Adipocyte (in vitro differentiated cells): ENCODE measurements at places on chromosomes 3 and 15.
A peak's percentile ranks its signal among the peaks of the same experiment; 100 is the strongest.

- DNase-seq = no peak
Observed at GRCh38 chr3:55540579-55540978, 53.5 kb upstream of the WNT5A start.

GRCh38 chr3:41853540-41854196, 108.2 kb downstream of the ULK4 start:
- no peak for DNase-seq

GRCh38 chr3:51711352-51712037, 4.6 kb downstream of the GRM2 start:
- no peak for DNase-seq

DNA sequence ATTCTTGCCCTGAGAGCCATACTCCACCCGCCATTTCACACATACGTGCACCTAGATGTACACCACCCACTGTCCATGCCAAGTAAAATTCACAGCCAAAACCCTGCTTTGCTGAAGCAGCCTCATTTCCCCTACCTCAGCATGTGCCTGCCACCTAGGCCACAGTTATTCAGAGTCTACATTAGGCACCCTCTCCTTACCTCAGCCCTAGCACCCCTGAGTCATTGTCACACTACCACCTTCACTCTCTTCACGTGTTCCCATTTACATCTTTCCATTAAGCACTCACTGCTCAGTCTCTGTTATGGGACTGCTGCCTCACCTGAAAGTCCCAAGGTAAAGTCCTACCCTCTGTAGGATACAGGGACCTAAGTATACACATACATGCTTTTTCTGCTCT, 70.0 kb downstream of the SETD5 start:
- DNase-seq = no peak

GRCh38 chr15:98003518-98003917, 43.0 kb downstream of the ARRDC4 start:
- DNase-seq = no peak

DNA sequence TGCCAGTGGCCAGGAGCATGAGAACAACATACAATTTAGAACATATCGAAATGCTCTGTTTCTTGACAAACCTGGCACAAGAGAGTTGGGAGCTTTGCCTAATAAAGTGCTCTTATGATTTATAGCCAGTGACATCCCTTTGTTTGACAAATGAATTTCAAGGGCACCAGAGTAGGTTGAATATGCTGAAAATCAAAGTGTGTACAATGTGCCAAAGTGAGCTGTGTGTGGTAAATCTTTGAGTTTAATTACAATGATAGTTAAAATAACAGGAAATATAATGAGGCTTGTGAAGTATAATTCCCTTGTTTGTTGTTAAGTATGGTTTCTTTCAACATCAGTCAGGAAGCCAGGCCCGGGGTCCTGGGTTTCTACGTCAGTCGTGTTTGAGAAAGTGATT, 211.9 kb downstream of the EBLN2 start:
- no peak for DNase-seq

DNA sequence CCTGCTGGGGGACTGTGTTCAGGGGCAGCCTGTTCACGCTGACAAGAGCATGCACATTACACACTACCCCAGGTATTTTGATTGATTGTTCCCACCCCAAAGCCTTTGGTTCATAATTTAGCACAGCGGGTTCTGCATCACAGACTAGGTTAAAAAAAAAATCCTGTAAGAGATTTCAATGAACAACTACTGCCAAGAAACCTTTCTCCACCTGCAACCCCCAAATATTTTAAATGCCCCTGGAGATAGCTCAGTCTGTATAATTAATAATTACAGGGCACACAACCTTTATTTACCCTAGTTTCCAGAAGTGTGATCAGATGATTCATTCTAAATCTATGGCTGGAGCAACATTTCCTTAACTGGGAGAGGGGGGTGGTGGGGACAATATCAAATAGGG, 87.6 kb downstream of the NR2F2 start:
- DNase-seq = no peak

GRCh38 chr3:60095516-60095915, 1045.7 kb upstream of the CFAP20DC start:
- DNase-seq = no peak

GRCh38 chr3:147881933-147882332, 472.8 kb downstream of the ZIC1 start:
- no peak for DNase-seq

GRCh38 chr3:120025520-120025919, 68.7 kb downstream of the GSK3B start:
- DNase-seq = no peak

- no peak for DNase-seq
Observed at GRCh38 chr3:187951452-187952190, 202.3 kb upstream of the LPP start.

- peak; percentile 87 for DNase-seq
Observed at GRCh38 chr15:90414408-90415028, 26.5 kb downstream of the IQGAP1 start.

DNA sequence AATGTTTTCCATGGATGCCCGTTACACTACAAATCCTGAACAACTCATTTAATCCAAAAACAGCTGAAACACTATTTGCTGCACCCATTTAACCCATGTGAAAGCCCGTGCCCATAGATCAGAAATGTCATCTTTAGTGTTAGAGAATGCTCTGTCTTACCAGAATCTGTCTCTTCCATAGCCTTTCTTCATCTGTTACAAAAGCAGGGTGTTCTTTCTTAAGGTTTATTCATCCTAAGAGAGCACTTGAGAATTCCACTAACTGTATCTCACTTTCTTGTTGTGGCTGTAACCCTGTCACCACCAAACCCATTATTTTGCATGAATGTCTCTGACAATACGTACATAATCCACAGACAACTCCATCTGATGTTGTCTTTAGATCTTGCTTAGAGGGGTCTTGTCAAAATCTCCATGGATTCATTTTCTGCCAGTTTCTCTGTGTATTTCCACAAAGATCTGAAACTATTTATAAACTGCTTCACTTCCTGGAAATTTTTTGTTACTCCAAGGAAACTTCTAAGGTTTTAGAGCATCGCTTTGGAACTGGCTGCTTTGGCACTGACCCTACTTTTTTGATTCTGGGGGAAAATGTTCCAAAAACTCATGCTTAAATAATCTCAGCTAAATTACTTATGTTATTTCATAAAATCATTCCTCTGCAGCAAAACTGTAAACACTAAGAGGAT, 167.8 kb upstream of the CCDC54 start:
- DNase-seq = no peak

GRCh38 chr3:49616491-49616941, 57.6 kb upstream of the APEH start:
- peak; percentile 71 for DNase-seq

- no peak for DNase-seq
Observed at GRCh38 chr3:190436331-190436730, 13.4 kb downstream of the TMEM207 start.

- no peak for DNase-seq
Observed at GRCh38 chr3:182567700-182568099, 225.6 kb upstream of the ATP11B start.

GRCh38 chr3:122421101-122421500, 5.2 kb upstream of the WDR5B start:
- DNase-seq = no peak

GRCh38 chr15:100544338-100544841, 15.6 kb upstream of the CERS3 start:
- no peak for DNase-seq

DNA sequence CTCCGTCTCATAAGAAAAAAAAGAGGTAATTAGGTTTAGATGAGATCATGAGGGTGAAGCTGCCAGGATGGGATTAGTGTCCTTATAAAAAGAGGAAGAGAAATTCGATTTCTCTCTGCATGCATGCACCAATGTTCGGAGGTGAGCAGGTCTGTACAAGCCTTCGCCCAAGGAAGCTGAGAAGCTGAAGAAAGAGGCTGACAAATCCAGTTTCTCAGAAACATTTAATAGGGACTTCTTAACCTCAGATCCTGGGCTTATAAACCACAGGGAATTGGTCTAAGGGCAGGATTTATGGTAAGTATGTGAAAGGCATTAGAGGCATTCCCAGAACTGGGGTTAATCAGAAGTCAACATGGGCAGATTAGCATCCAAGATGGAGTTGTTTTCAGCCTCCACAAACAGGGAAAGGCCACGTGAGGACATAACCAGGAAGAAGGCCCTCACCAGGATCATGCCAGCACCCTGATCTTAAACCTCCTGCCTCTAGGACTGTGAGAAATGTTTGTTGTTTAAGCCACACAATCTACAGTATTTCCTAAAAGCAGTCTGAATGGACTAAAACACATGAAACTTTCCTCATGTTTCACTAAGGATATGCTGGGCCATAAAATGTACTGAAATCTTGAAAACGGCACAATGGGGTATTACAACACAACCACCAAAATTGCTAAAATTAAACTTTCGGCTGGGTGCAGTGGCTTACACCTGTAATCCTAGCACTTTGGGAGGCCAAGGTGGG, 11.3 kb downstream of the SHISA5 start:
- no peak for DNase-seq

DNA sequence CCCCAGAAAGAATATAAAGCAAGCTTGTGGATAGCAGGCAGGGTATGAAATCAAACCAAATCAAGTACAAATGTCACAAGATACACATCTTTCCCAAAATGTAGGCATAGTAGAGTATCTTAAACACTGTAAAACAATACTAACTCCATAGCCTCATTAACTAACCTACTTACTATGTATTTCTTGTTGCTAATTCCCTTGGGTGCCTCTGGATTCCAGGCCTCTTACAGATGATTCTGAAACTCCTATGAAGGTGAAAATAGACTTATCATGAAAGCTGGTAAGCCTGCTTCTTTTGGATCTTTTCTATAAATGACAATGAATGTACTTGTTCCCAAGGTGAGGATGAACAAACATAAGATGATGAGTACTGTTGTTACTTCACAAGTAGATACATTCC, 93.8 kb downstream of the FRMD5 start:
- peak; percentile 60 for DNase-seq

GRCh38 chr15:49895347-49896223, 223.4 kb downstream of the ATP8B4 start:
- DNase-seq = peak; percentile 34

DNA sequence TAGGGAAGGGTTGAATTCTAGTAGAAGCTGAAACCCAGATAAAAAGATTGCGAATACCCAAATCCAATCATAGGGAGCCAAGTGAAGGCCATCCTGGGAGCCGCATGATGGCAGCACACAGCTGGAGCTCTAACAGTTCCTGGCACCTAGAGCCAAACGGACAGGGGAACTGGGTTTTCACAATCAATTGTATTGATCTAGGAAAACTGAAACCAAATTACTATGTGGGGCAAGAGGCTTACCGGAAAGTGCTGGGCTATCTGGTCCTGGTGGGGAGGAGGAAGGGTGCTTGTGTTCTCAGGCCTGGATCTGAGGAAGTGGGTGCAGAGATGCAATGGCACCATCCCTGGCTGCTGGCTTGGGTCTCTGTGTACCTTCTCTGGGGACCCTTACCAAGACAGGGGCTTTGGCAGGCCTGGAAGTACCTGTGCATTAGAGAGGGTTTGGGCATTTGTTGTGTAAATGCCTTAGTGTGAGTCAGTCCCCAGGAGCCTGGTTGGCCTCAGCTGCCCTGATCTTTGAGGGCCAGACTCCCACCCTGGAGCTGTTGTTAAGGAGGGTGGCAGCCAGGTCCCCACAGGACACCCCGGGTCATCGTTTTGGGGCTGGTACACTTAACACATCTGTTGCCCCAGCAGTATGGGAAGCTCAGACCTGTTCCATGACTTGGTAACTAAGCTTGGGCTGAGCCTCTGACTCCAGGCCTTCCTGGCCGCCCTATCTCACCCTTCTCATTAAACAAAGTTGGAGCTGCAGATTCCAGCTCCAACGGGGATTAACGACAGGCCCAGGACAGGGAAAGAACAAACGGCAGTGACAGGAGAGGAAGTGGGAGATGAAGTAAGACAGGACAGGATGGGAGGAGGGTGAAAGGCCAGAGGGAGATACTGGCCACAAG, 8.9 kb upstream of the FURIN start:
- DNase-seq = no peak

DNA sequence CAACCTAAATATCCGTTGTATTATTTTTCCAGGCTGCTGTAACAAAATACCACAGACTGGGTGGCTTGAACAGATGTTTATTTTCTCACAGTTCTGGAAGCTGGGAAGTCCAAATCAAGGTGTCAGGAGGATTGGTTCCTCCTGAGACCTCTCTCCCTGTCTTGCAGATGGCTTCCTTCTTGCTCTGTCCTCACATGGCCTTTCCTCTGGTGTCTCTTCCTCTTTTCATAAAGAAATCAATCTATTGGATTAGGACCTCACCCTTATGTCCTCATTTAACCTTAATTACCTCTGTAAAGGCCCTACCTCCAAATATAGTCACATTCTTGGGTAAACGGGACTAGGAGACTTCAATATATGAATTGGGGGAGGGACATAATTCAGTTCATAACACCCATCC, 89.2 kb upstream of the PLCL2 start:
- DNase-seq = no peak

- DNase-seq = no peak
Observed at GRCh38 chr3:141000686-141001085, 50.5 kb upstream of the SPSB4 start.

DNA sequence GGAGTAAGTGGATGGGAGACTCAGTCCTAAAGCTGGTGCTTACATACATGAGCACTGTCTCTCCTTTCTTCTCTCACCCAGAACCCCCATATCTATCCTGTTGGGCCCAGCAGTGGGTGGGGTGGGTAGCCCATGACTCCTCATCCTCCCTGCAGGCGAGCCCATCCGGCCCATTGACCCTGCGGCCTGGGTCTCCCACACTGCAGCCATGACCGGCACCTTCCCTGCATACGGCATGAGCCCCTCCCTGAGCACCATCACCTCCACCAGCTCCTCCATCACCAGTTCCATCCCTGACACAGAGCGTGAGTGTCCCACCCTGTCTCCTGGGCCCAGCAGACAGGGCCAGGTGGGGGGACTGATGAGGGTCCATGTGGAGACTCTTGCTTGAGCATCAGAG, 8.0 kb upstream of the AP2M1 start:
- no peak for DNase-seq

- no peak for DNase-seq
Observed at GRCh38 chr3:58037141-58037910, 29.1 kb downstream of the FLNB start.

DNA sequence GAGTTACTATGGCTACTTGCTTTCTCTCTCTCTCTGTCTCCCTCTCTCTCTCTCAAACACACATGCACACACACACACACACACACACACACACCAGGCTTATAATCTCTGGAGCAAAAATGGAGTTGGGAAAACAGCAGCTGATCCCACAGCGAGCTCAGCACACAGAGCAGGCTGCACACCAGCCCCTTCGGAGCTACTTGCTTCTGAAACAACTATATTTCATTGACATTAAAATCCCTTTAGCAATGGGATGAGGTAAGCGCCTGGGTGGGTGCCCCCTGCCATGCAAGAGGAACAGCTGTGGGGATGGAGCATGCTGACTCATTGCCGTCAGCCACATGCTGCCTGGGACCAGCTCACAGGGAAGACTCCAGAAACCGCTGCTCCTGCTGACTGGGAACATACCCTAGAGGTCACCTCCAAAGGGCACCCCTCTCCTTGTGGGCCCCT, 45.7 kb downstream of the B3GNT5 start:
- DNase-seq = peak; percentile 89

- DNase-seq = no peak
Observed at GRCh38 chr15:101689901-101690300, 34.4 kb downstream of the TARS3 start.

GRCh38 chr3:160792540-160792939, 36.5 kb downstream of the PPM1L start:
- DNase-seq = no peak
